ENCODE measurements at places on chromosomes 3 and 15.
A peak's percentile ranks its signal among the peaks of the same experiment; 100 is the strongest.

DNA sequence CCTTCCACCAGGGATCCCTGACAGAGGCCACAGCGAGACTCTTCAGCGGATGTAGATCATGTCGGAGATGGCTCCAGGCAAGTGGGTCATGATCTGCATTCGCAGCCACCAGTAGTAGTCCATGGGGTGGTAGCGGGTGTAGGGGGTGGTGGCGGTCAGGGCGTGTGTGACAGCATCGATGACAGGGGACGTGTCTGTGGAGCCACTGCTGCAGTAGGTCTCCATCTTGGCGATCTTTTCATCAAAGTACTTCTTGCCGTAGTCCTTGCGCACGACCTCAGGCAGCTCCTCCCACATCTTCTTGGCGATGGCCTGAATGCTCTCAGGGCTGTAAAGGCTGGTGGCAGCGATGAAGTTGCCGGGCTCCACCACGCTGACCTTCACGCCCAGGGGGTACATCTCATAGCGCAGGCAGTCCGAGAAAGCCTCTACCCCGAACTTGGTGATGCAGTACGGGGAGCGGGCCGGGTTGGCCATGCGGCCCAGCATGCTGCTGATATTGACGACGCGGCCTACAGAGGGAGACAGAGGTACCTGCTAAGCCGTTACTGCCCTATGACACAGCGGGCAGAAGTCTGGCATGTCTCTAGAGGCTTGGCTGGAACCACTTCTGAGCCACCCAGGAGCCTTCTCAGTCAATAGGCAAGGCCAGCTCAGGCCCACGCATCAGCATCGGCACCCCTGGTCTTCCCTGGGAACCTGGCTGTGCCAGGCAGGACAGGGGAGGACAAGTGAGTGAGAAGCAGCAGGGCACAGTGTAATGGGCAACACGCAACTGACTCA lies 43.7 kb downstream of the BDH1 start:
- no peak for DNase-seq

- no peak for DNase-seq
Observed at GRCh38 chr3:161508852-161509477, 12.4 kb downstream of the OTOL1 start.

DNA sequence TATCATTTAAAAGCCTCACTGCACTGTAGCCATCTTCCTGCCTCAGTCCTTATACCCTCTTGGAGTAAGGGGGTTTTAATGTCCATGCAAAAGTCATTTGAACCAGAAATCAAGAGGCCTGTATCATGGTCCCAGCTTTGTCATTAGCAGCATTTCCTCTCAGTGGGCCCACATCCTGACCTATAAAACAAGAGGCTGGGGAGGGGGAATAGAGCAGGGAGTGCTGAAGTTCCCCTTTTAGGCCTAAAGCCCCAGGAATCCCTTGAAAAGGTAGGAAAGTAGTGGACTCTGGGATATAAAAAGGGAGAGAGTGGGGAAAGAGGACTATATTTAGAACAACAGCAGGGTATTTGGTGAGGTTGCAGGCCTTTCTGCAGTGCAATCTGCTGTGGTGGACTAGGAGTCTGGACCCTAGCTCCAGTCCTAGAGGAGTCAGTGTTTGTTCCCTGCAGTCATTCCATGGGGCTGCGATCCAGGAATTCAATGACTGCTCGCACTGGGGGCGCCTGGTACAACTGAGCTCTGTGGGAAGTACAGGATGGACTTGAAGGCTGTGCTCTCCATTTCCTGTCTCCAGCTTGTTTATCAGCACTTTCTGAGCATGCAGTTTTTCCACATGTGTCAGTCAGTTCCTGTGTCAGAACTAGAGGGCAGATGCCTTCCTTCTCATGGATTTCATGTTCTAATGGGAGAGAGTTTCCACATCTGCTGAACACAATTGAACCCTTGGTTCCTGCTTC lies 46.8 kb downstream of the PDHB start:
- DNase-seq: no peak

- no peak for DNase-seq
Observed at GRCh38 chr3:133827136-133827535, 21.5 kb downstream of the SRPRB start.

DNA sequence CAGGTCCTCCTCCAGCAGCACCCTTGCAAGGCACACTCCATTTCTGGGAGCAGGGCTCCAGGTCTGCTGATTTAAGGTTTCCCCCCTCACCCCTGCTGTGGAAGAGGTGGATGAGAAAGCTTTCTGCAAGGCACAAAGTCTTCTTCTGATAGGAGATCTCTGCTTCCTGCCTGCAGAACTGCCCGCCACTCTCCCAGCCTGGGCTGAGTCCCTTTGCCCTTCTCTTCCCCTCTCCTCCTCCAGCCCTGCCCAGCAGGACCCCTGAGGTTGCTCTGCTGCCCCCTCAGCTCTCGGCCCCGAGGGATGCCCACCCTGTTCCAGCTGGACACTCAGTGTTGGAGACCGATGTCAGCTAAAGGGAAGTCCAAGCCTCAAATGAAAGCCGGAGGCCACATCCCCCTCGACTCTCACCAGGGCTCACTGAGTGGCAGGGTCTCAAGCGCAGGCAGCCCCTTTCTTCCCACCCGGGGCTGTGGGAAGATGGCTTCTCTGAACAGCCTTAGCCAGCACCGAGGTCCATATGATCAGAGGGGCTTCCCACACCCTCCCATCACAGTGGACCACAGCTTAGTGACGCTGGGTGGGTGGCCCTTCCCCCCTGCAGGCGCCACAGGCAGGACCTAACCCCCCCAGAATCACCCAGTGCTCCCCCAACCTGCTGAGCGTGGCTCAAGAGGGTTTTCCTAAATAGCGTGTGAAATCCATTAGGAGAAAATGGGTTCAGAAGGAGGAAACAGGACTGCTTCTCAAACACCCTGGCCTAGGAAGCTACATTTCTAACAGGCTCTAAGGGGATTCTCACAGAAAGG lies 4.0 kb downstream of the ATP10A start:
- DNase-seq: no peak

- DNase-seq: no peak
Observed at GRCh38 chr3:69121950-69122349, 445 bp downstream of the LMOD3 start.

- no peak for DNase-seq
Observed at GRCh38 chr3:149089395-149089794, 3.1 kb upstream of the HLTF start.

GRCh38 chr3:124791142-124791541 lies 60.9 kb downstream of the UMPS start:
- DNase-seq: no peak

DNA sequence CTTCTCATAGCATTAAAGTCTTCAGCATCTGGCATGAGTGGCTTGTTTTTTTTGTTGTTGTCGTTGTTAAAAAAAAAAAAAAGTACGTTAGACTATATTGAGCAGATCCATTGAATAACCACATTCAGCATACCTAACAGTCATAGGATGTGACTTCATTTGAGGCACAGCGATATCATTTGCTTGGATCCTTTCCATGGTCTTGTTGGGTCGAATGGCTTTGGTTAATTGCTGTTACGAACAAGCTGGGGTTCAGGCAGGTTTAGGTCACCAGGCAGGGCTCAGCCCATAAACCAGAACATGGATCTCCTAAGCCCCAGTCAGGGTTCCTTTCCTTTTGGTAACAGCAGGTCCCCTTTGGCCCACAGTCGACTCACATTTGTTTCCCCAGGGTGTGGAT lies 76.2 kb downstream of the POLR2M start:
- no peak for DNase-seq

- DNase-seq: no peak
Observed at GRCh38 chr3:19487386-19487785, 339.1 kb downstream of the KCNH8 start.

DNA sequence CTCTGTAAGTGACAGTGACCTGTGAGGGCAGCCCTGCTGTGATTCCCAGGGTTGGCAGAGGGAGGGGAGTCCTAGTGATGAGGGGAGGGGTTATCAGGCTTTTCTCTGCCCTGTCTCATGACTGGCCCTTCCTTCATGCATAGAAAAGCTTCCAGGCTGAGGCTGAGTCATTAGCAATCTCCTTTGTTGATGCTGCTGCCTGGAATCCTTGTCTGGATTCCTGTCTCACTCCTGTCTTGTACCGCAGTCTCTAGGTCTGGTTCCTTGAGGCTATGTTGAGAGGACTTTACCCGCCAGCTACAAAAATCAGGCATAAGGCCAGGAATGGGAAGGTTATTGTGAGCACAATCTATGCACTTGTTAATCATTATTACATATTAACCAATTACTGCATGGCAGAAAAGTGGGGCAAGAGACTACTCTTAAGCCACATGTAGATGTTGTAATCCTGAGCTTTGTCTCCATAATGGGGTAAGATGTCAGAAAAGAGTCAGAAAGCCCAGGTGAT lies 7.2 kb downstream of the KLHL6 start:
- DNase-seq: no peak

DNA sequence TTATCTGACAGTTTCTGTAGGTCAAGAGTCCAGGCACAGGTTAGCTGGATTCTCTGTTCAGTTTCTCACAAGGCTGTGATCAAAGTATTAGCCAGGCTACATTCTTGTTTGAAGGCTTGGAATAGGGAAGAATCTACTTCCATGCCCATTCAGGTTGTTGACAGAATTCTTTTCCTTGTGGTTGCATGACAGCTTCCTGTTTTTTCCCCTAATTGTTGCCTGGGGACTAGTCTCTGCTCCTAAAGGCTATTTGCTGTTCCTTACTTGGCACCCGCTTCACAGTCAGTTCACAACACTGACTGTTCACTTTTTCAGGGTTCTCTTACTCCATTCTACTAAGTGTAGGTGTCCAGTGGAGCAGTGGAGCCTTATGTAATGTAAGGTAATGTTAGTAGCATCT lies 115.4 kb upstream of the GBE1 start:
- no peak for DNase-seq

DNA sequence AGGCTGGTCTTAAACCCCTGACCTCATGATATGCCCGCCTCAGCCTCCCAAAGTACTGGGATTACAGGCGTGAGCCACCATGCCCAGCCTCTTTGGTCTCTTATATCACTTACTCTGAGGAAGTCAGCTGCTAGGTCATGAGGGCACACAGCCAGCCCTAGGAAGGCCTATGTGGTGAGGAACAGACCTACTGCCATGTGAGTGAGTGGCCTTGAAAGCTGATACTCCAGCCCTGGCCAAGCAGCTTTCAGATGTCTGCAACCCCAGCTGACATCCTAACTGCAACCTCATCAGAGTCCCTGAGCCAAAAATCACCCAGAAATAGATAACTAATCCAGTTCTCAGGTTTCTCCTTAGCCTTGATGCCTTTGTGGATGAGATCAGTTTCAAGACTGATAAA lies 224.3 kb downstream of the EDEM1 start:
- no peak for DNase-seq

GRCh38 chr3:132346841-132347736 lies 29.9 kb downstream of the ACP3 start:
- no peak for DNase-seq

- DNase-seq: no peak
Observed at GRCh38 chr15:63939531-63940130, 105.9 kb upstream of the HERC1 start.

GRCh38 chr3:129602730-129603560 lies 3.5 kb downstream of the PLXND1 start:
- DNase-seq: no peak

- no peak for DNase-seq
Observed at GRCh38 chr3:1677576-1678156, 421.0 kb upstream of the CNTN4 start.

DNA sequence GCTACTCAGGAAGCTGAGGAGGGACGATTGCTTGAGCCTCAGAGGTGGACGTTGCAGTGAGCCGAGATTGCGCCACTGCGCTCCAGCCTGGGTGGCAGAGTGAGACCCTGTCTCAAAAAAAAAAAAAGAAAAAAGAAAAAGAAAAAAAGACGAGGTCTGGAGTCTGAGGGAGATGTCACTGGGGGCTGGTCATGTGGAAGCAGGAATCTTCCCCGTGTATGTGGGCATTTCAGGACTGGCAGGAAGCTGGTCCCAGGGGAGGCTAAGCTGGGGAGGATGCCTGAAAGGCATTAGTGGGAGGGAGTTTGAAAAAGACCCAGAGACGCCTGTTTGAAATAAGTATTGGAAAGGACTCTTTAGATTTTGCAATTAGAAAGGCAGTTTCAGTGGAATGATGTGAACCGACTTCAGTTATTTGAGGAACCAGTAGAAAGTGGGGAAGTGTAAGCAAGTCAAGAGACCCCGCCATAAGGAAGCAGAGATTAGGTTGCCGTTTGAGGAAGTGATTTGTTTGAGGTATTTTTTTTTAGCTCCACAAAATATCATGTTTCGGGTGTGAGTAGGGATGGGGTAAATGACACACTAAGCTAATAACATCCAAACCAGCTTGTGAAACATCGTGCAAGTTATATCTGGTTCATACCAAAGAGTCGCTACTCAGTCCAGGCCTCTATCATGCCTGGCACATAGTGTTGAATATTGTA lies 55.5 kb downstream of the ST6GAL1 start:
- no peak for DNase-seq

DNA sequence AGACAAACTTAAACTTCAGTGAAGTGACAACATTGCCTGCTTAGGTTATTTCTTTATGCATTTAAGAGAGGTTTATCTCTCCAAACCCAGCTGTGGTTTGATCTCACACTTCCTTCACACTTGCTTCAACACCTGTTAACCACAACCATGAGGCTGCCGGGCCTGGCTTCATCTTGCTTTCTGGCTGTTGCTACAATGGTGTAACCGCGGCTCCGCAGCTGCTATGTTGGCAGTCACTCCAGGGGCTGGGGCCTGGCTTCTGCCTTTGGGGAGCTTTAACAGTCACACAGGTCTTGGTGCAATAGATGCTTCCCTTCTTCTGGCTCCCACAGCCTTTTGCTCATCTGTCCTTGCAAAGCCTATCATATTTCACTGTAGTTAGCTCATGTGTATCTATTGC lies 72.9 kb upstream of the MNS1 start:
- peak; percentile 8 for DNase-seq

- no peak for DNase-seq
Observed at GRCh38 chr15:59953392-59953883, 50.7 kb upstream of the FOXB1 start.

DNA sequence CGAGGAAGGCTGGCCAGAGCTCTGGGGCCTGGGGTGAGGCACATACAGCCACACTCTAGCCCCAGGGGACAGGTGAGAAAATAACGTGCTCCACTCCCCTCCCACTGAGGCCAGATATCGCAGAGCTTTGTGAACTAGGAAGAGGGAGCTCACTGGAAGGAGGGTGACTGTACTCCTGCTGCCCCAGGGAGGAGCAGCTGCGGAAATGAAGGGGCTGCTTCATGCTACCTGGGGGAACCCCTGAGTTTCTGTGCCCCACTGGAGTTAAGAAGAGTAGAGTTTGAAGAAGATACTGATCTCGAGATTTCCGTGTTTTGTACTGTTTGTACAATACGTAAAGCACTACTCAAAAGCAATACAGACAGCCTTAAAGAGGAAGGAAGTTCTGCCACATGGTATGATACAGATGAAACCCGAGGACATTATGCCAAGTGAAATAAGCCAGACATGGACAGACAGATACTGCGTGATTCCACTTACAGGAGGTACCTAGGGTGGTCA lies 44.6 kb downstream of the CMTM6 start:
- no peak for DNase-seq

DNA sequence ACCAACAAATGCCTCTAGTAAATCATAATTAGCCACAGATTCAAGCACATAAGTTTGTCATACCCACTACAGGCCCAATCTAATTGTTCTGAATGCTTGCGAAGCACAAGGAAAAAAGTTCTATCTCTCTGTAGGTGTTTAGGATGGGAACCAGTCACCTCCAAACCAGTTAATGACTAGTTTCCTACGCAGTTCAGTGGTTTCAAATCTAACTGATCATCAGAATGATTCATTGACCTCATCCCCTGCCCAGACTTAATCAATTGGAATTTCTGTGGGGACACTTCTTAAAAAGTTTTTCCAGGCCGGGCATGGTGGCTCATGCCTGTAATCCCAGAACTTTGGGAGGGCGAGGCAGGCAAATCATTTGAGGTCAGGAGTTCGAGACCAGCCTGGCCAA lies 24.3 kb upstream of the MASP1 start:
- DNase-seq: no peak

GRCh38 chr3:59731943-59732342 lies 682.1 kb upstream of the CFAP20DC start:
- no peak for DNase-seq

All from stimulated activated CD8-positive, alpha-beta memory T cell treated with anti-CD3 and anti-CD28 coated beads, Interleukin-4, amount 100 ng/mL, for 4 hours (primary cell).